CD4-positive, alpha-beta T cell treated with Interferon alpha-2 for 1 hour (primary cell): ENCODE measurements at places on chromosomes 5 and 9.

DNA sequence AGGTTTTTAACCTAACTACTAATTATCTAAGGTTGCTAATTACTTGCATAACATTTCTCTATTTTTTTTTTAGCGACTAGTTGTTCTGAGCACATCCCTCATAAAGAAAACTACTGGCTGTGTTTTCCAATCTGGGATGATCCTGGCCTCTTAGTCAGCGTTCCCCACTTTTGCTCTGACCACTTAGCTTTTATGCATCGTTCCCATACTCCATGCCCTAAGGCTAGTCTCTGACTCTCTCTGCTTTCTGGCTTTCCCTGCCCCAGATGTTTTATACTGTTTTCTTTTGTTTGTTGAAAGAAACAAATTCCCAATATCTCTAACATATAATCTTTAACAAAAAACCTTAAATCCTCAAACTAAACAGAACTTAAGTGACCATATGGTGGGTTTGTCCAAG, 217.9 kb downstream of the SPATA31D1 start:
- no peak for DNase-seq

DNA sequence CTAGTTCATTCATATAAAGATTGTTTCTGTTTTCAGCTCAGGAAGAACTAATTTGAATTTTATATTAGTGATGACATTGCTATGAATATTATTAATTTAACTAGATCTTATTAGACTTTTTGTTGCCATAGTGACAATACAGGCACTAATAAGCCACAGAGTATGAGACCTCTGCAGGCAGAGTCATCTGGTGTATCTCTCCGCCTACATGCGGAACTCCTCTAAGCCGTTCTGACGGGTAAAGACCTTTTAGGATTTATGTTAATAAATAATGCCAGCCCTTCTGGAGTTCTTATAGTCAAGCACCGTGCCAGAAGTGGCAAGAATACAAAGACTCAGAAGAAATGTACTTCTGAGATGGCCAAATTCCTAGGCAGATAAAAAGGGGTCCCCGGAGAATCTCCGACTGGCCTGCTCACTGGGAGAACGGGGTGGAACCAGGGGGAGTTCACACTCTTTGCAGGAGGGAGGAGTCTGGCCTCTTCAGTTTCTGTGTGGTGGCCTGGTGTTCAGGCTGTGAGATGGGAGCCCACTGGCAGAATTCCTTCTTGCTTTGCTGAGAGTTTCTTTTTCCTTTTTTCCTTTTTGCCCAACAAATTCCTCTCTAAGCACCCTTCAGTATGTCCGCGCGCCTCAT, 85.1 kb upstream of the IL12B start:
- DNase-seq = no peak

GRCh38 chr9:119094086-119094485, 275.1 kb downstream of the BRINP1 start:
- DNase-seq = no peak

GRCh38 chr5:178477802-178478201, 112.4 kb downstream of the COL23A1 start:
- DNase-seq = no peak

DNA sequence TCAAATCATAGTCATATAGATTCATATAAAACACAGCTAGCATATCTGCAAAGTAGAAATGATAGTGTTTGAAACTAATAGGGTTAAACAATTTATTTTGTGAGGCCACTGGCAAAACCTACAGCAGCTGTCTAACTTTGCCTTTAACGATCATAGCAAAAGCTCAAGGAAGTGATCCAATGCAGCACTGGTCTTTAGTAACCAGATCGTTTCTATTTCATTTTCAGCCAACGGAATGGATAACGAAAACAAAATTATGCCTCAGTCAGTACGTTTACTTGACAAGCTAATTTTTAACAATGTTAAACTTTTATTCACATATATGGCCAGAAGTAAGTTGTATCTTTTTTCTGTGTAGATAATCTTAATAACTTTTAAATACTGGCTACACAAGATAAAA, 17.7 kb downstream of the MLLT3 start:
- peak; percentile 27 for DNase-seq

DNA sequence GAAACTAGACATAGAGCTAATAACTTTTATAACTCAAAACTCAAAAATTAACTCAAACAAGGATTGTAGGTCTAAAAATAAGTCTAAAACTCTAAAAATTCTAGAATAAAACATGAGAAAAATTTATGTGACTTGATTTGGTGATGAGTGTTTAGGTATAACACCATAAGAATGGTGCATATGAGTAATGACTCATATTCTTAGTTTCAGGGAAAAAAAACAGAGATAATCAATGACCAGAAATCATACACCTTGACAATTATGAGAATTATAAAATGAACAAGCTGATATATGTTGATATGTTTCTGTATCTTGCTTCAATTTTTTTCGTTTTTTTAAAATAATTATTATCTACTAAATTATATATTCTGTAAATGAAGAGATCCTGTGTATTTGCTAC, 541.2 kb downstream of the PTPRD start:
- no peak for DNase-seq

DNA sequence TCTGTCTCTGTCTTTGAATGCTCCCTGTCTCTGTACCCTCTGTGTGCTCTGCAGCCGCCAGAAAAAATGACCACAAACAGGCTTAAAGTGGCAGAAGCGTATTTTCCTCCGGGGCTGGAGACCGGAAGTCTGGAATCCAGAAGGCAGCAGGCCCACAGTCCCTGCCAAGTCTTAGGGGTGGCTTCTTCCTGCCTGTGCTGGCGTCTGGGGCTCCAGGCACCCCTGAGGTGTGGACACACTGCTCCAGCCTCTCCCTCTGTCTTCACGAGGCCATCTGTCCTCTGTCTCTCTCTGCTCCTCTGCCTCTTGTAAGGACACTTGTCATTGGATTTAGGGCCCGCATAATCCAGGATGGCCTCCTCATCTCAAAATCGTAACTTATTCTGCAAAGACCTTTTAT, 298.4 kb upstream of the IRX4 start:
- no peak for DNase-seq

- no peak for DNase-seq
These were observed 54.5 kb downstream of the ZNF366 start for GRCh38 chr5:72452515-72453245.

DNA sequence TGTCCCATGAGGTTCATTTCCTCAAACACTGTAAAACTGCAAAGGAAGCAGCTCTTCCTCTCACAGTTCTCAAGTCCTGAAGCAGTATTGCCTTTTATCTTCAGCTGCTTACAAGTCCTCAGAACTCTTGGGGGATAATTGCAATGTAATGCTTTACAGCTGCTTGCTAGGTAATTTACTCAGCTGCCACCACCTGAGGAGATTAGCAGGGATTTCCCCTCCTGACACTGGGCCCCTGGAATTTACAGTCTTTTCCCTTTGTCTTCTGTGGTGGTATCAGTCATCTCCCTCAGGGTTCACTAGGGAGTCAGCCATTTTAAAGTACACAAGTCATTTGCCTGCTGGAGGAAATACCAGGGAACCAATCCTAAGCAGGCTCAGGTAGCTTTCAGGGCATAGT, 754.3 kb upstream of the GRAMD2B start:
- DNase-seq = no peak

DNA sequence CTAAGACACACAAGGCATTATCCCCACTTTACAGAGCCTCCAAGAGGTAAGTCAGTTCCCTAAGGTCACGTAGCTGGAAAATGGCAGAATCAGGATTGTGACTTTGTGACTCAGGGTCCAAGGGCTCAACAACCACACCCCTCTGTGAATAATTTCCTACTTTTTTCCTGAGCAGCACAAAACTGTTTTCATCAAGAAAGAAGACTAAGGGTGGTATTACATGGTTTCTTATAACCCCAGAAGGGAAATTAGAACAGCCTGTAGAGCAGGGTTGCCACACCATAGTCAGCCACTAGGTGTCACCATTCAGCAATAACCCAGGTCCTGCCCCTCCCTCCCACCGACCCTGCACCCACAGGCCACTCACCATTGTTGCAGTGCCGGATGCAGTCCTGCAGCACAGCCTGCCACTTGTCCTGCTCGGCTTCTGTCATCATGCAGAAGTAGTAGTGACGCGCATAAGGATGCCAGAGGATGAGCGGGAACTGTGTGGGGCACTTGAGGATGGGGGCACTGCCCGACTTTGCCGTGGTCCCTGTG, 72.1 kb downstream of the LRSAM1 start:
- DNase-seq = no peak

GRCh38 chr9:105142406-105143135, 101.9 kb upstream of the SLC44A1 start:
- no peak for DNase-seq

DNA sequence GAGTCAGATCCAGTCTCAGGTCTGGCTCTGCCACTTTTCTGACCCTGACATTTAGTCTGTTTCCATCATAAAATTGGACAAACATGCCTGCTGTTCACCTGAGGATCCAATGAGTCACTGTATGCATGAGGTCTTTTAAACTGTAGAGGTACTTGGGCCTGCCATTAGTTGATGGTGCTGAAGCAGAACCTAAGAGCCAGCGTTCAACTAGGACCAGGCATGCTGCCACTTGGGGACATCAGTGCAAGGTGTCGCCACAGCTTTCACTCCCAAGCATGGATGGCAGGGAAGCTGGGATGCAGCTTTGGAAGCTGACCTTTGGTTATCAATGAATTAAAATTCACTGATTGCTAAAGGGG, 37.1 kb downstream of the NEUROG1 start:
- DNase-seq = no peak

- DNase-seq = no peak
These were observed 292.5 kb downstream of the MARCHF11 start for GRCh38 chr5:15887093-15887492.

- no peak for DNase-seq
These were observed 40.4 kb downstream of the PCSK5 start for GRCh38 chr9:75930730-75931321.

DNA sequence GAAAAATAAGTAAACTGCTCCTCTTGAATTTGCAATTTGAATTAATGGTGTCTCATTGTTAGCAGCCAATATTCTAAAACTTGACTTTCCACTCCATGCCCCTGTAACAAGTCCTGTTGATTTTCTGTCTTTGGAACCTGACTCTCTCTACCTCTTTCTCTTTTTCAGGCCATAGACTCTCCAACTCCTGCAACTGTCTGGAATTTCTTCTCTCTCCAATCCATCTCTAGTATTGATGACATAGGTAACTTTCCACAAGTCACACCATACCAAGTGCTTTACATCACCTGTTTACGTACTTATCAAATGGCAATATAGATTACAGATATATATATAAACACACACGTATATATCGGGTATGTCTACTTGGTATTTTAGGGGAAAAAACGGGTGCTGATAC, 923 bp downstream of the C5orf34 start:
- no peak for DNase-seq

GRCh38 chr5:163815240-163815791, 309.9 kb downstream of the MAT2B start:
- no peak for DNase-seq

DNA sequence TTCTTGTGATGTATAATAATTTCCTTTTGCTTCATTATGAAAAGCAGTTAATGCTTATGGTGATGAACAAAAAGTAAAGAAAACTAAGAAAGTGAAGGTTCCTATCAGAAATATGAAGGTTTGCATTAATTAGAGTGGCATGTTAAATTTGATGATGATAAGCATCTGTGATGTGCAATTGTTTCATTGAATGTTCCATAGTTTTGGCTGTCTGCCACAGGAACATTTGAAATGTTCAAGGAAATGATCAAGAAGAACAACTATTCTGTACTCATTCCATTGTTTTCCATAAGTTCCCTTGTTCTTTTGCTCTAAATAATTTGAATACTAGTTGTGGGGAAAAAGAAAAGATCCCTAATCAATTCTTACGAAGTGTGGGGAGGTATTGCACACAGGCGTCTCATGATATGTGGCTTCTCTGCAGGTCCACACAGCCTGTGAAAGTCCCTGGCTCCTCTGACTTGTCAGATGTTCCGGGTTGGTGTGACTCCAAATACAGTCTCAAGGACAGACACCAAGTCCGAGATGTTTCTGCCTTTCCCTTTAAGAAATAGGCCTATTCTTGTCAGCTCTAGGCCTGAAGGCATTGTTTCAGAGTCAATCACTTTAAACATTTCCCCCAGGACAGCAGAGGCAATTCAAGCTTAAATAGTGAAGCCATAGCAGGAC, 152.6 kb upstream of the MAST4 start:
- no peak for DNase-seq

DNA sequence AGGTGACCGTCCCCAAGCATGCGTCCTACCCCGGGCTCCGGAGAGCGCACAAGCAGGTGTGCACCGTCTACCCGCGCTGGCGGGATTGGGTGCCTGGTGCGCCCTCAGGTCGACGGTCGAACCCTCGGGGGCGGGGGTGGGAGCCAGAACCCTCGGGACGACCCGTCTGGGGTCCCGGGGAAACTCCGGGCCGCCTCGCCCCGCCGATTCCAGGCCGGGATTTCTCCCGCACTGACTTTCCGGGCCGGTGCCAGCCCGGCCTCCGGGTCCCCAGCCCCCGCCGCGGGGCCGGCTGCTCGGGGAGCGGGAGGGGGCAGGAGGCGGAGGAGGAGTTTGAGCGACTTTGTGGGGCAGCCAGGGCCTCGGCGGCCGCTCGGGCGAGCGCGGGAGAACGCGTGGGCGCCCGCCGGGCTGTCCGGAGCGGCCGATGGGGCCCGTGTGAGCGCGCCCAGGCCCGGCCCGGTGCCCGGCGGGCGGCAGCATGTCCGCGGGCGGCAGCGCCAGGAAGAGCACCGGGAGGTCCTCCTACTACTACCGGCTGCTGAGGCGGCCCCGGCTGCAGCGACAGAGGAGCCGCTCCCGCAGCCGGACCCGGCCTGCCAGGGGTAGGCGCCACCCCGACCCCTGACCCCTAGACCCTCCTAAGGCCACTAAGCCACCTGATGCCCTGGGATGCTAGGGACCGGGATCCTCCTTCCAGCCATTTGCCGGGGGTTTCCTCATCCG, at the start of gene DAB2IP:
DAB2IP (plus strand) TSS at position 340 of the 726 bp plus-strand sequence; CDS start at position 482, 142 bp downstream.
- no peak for DNase-seq

DNA sequence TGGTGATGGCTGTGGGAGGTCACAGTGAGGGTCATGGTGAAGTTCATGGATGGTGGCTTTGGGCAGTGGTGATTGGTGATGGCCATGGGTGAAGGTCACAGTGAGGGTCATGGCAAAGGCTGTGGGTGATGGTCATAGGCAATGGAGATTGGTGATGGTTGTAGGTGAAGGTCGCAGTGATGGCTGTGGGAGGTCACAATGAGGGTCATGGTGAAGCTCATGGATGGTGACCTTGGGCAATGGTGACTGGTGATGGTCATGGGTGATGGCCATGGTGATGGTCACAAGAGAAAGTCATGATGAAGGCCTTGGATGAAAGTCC, 115.6 kb upstream of the IRX4 start:
- DNase-seq = no peak

GRCh38 chr9:3758816-3759576, 233.2 kb upstream of the RFX3 start:
- no peak for DNase-seq
